Small intestine (tissue), 16 donors: ENCODE measurements at places on chromosomes 12 and 14.

DNA sequence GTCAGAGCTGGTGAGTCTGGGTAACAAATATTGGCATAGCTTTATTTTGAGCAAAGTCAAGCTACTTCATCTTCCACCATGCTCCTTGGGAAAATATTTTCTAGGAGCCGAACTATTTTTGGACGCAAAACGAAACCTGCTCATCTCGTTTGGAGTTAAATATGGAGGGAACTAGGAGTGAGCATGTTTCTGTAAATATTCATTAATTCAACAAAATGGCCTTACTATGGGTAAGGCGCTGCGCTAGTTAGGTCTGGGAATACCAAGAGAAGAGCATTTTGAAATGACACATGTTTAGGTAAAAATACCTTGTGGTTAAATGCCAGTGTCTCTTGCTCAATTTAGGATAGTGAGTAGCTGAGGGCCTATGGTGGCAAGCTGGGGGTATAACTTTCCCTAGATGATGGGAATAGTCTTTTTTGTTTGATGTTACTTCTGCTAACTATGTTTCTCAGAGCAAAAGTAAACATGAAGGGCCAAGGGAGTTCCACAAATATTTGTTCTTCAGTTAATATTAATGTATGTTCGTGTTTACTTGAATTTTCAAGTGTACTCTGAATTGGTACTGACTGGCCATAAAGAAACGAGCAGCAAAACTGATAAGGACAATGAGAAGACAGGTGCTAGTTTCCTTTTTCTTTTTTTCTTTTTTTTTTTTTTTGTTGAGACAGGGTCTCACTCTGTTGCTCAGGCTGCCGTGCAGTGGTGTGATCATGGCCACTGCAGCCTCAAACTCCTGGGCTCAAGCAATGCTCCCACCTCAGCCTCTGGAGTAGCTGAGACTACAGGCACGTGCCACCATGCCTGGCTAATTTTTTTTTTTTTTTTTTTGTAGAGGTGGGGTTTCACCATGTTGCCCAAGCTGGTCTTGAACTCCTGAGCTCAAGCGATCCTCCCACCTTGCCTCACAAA is 77.7 kb downstream of the MAP1LC3B2 start:
- peak; percentile 46 for DNase-seq

- DNase-seq: no peak
Observed at GRCh38 chr12:1926251-1926657, 7.8 kb upstream of the CACNA2D4 start.

- DNase-seq: no peak
Observed at GRCh38 chr14:43175896-43176295, 1331.2 kb downstream of the FSCB start.

- peak; percentile 54 for DNase-seq
Observed at GRCh38 chr14:26394150-26394810, 203.6 kb downstream of the NOVA1 start.

GRCh38 chr12:116843085-116843484 is 38.2 kb downstream of the HRK start:
- DNase-seq: no peak

- DNase-seq: no peak
Observed at GRCh38 chr12:52600941-52601481, at the start of gene KRT72. TSS of gene KRT72 (minus strand) at chr12:52601463. CDS start at chr12:52601452, 11 bp downstream.

DNA sequence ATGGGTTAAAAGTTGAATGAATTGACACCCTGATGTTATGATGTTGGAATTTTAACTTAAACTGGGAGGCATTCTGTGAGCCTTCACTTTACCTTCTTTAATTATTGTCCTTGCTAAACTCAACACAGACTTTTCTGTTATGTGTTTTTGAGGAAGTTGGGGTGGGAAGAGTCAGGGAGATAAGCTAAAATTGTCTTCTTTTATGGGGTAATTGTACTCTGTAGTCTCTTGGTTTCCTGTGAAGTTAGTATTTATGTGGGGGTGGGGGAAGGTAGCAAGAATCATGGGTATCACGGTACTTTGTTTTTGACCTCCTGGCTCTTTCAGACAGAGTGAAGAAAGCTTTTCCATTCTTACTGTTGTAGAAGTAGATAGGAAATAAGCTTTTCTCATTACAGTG is 32.9 kb downstream of the RAB21 start:
- no peak for DNase-seq

DNA sequence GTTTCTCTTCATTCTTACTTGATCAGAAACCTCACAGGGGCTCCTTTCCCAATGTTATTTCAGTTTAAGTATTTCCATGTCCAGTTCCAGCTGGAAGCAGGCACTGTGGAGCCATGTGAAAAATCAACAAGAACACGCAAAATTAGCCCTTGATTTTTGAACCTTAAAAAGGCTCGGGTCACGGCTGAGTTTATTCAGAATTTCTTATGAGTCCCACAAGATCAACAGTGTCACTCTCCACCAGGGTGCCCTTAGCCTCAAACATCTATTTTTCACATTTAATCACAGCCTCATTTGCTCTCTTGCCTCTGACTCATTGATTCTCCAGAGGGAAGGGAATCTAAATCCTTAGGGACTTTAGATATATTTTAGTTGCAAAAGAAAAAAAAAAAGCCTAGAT is 157.7 kb upstream of the AVPR1A start:
- DNase-seq: no peak

GRCh38 chr12:81450920-81451739 is 308.0 kb downstream of the PPFIA2 start:
- DNase-seq: peak; percentile 46

- no peak for DNase-seq
Observed at GRCh38 chr12:12734054-12734453, 16.9 kb downstream of the CDKN1B start.

DNA sequence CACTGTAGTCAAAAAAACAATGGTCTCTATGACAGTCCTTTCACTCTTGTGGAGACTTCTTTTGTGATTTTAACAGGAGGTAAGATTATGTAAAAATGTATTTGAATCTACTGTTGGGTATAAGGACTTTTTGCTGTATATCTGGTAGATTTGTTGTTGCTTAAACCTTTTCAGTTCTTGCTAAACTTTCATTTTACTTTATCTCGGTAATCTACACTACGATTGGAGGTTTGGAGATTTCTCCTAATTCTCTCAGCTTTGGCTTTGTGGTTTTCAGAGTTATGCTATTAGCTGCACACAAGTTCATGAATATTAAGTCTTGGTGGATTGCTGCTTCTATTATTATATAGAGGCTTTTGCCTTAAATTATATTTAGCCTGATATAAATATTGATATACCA is 116.6 kb upstream of the HIF1A start:
- DNase-seq: no peak

- DNase-seq: no peak
Observed at GRCh38 chr12:52342781-52343490, 21.7 kb upstream of the KRT83 start.

- DNase-seq: no peak
Observed at GRCh38 chr12:79822475-79822874, 112.4 kb downstream of the PPP1R12A start.

- no peak for DNase-seq
Observed at GRCh38 chr14:102248121-102248520, 56.8 kb downstream of the MOK start.

DNA sequence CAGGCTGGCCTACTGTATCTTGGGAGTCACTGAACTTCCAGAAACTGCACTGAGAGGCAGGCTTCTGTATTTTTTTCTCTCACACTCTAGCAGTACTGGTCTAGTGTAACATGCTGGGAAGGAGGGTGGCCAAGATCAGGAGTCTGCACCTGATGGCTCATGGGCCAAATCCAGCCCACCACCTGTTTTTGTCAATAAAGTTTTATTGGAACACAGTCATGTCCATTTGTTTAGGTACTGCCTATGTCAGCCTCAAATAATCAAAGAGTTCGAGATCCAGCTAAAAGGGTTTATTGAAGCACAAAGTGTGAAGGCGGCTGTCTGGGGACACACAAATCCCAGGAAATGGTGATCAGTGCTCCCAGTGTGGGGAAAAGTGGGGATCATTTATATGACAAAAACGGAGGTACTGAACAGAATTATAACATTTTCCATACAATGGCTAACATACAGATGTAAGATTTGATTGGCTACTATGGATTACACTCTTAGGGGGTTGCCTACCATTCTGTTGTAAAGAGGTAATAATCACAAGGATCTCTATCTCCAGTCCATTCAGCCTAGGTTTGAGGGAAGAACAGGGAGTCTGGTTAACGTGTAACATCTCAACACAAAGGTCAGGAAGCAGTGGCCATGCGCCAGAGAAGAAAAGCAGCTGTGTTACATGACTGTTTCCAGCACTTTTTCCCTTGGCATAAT is 12.9 kb downstream of the USP30 start:
- peak; percentile 78 for DNase-seq

GRCh38 chr12:111791507-111791906 is 24.8 kb downstream of the ALDH2 start:
- no peak for DNase-seq

DNA sequence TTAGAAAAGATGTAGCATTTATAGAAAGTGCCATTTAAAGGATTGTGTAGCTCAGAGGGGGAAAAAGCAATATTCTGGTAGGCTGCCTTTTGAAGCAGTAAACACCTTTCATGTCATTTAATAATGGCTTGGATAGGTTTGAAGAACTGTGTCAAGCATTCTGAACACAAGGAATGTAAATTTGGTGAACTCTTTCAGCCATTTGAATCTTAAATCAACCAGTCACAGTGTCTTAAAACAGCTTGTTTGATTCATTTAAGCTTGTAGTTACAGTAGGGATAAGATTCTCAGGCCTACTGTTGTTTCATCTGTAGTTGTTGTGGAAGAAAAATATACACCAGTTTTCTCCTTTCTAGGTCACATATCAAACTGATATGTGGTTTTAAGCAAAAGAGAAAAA is 299.4 kb upstream of the NOVA1 start:
- DNase-seq: no peak

DNA sequence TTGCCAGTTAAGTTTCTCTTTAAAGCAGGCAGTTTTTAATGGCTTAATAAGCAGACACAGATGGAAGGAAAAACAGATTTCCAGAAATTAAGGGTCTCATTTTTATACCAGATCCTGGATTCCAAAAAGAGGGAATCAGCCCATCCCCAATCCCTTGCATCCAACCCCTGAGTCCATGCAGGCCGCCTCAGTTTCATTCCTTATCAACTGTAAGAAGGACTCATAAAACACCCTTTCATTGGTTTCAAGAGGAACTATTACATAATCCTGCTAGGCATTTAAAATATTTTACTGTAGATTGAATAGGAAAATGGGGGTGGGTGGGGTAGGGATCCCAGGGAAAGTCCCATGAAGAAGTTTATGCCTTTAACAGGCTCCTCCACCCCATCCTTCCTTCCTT is 9.4 kb downstream of the CCDC184 start:
- DNase-seq: no peak

DNA sequence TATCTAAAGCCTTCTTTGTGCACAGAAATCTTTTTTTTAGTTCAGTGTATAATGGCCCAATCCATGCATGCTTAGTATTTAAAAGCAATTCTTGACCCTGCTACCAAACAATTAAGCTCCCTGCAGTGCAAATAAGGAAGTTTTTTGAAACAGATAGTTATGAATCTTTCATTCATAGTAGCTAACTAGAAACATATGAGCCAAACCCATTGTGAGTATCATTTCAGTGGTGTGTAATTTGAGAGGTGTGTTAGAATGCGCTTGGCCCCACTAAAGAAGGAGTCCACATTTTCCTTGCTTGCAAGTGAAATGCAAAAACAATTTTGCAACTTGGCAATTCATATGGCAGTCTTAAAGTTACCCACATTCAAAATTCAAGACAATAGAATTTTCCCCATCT is 14.4 kb downstream of the EPS8 start:
- DNase-seq: no peak

- DNase-seq: no peak
Observed at GRCh38 chr12:49515266-49515665, 23.6 kb upstream of the KCNH3 start.

GRCh38 chr12:76711241-76711640 is 52.7 kb upstream of the ZDHHC17 start:
- DNase-seq: no peak

DNA sequence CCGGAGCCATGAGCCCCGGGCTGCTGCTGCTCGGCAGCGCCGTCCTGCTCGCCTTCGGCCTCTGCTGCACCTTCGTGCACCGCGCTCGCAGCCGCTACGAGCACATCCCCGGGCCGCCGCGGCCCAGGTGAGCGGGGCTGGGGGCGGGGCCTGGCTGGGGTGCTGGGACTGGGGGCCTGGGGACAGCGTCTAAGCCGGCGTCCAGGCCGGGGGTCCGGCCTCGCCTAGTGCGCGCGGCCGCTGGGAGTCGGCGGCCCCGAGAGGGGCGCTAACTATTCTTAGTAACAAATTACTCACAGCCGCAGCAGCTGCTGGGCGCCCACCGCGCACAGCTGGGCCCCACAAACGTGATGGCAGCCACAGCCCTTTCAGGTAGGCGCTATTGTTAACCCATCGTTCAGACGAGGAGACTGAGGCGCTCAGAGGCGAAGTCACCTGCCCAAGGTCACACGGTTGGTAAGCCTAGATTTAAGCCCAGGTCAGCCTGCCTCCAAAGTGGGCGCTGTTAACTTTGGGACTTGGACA is 374 bp downstream of the CYP46A1 start:
- no peak for DNase-seq

- DNase-seq: no peak
Observed at GRCh38 chr12:30792648-30793499, 38.1 kb upstream of the CAPRIN2 start.

DNA sequence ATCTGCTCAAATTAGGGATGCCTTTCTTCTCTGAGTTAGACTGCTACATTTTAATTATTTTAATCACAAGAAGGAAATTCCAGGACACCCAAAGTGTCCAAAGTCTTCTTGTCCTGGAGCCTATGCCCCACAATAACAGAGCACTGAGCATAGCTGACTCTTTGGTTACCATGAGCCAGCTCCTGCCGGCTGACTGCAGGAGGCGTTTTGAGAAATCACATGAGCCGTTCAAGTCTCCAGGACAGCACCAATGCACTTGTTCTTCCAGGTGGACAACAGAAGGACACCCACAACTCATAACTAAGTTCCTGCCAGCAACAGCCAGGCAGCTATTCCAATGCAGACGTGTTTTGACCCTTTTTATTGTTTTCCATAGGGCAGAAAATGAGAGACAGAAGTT is 46.0 kb upstream of the SRSF5 start:
- no peak for DNase-seq

DNA sequence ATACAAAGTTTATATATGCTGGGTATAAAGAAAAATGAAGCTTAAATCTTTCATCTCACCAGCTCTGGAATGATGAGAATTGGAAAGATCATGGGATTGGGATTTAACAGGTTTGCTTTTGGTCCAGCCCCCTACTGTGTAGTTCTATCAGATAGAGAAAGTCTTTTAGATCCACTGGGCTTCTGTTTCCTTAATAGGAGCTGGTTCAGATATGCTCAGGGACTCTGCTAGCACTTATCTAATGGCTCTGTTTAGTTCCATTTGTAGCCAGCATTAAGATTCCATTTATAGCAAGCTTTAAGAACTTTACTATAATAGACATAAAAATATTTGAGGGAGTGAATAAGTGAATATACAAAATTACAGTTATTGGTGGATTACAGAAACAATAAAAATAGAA is 42.6 kb downstream of the UTP20 start:
- no peak for DNase-seq

GRCh38 chr12:95642583-95642982 is 91.3 kb upstream of the USP44 start:
- DNase-seq: peak; percentile 38

- DNase-seq: no peak
Observed at GRCh38 chr12:47725091-47725772, at the start of gene ENDOU. TSS of gene ENDOU (minus strand) at chr12:47725490. CDS start at chr12:47725413, 77 bp downstream.
